Glomerular endothelial cell (primary cell): ENCODE measurements at places on chromosomes 4 and X. TPM values are rescaled to one million over a fixed set of nuclear protein-coding genes. Genes with fewer than 3 reads are reported as not detected.

NPY2R gene
- total RNA-seq: not detected in 2 replicates

FGB gene
- not detected in 2 replicates for total RNA-seq

CCDC110 gene
- 0.41 TPM in 1 of 2 replicates, not detected in the other for total RNA-seq

ERVMER34-1 gene
- 0.15 and 0.23 TPM in 2 replicates for total RNA-seq

VCX2 gene
- total RNA-seq: not detected in 2 replicates

RBMX gene
- total RNA-seq: 194 and 199 TPM in 2 replicates

GABRB1 gene
- 0.47 TPM in 1 of 2 replicates, not detected in the other for total RNA-seq

USP17L30 gene
- not detected in 2 replicates for total RNA-seq

PKD2 gene
- total RNA-seq: 18.8 and 27.6 TPM in 2 replicates

PLAC1 gene
- 0.15 TPM in 1 of 2 replicates, not detected in the other for total RNA-seq

PCDH18 gene
- under 0.01 and 1.5 TPM in 2 replicates for total RNA-seq

DCAF8L2 gene
- total RNA-seq: not detected in 2 replicates

CENPVL2 gene
- not detected in 2 replicates for total RNA-seq

MAGEB17 gene
- total RNA-seq: 0.18 TPM in 1 of 2 replicates, not detected in the other

MEPE gene
- total RNA-seq: not detected in 2 replicates

HPGD gene
- 4.6 TPM in 1 of 2 replicates, not detected in the other for total RNA-seq

F9 gene
- not detected in 2 replicates for total RNA-seq

PCYT1B gene
- total RNA-seq: under 0.01 TPM in 1 of 2 replicates, not detected in the other

ZNF157 gene
- total RNA-seq: not detected in 2 replicates

MAP7D2 gene
- 0.58 TPM in 2 replicates for total RNA-seq
